ENCODE measurements at places on chromosomes 12 and 14.

DNA sequence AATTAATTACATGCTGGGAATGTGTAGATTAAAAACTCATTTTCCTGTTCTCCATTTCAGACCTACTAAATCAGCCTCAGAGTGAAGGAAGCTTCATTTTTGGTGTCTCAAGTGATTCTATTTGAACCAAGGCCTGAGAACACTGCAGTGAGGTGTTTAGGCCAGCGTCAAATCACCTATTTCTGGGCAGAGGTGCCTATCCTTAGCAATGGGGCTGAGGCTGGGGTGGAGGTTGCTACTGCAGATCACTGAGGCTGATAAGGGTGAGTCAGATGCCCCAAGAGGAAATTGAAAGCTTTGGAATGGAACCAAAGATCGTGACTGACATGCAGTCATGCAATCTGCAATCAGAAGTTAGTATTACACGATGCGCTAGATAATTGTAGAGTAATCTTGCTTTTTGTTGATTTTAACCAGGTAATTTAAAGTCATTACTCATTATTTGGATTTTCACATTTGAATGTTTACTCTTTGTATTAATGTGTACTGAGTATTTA lies 4.4 kb downstream of the TXNRD1 start:
- DNase-seq: no peak

DNA sequence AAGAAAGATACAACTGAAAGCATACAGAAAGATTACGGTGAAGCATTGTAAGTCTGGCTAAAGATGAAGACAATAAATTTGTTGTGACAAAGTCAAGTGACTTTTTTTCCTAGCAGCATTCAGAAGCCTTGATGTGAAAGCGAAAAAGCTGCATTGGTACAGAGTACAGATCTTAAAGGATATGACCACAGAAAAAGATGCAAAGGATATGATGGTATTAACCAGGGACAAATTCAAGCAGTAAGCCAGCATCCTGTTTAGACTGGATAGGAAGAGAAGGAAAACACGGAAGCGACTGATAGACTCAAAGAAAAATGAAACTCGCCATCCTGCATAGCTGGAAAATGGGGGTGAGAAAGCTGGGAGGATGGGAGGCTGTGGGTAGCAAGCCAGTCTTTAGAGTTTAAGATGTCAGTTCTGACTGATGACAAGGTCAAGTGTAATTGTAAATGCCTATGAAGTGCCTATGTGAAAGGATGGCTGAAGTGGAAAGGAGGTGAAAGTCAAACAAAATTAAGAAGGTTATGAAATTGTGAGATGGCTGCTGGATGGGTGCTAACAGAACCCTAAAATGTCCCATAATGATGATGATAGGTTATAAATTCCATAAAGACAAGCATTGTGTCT lies 92.4 kb downstream of the PHLDA1 start:
- no peak for DNase-seq

DNA sequence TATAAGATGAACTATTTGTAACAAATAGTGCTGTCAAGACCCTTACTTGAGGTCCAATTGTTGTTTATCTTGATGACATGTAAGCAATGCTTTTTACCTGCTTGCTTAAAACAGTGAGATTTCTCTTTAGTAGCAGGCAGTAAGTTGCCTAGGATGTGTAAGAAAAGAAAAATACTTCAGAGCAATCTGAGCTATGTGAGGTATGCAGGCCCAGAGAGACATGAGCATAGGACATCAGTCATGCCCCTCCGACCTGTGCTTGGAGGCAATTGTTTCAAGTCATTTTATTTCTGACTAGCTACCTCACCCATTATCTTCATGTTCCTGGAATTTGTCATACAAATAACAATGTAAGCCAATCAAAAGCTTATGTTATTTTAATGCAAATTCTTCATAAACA lies 930.6 kb upstream of the FBXO33 start:
- no peak for DNase-seq

- DNase-seq: no peak
These were observed 1.8 kb downstream of the ELK3 start for GRCh38 chr12:96195845-96196451.

DNA sequence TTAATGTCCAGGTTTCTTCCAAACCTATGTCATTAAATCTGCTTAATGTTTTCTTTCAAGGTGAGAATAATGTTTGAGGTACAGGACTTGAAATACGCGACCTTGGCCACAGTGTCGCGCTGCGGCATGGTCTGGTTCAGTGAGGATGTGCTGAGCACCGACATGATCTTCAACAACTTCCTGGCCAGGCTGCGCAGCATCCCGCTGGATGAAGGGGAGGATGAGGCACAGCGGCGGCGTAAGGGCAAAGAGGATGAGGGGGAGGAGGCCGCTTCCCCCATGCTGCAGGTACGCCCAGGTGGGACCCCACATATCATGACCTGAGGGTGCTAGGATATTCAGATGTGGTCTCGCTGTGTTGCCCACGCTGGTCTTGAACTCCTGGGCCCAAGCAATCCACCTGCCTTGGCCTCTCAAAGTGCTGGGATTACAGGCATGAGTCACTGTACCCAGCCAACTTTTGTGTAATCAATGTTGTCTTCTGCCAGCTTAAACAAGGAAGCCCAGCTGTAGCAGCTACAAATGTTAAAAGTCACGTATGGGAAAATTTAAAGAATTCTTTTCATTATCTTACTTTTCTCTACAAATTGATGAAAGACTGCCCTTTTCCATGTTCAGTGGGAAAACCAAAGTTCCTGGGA lies 50.8 kb downstream of the DYNC1H1 start:
- no peak for DNase-seq

- DNase-seq: no peak
These were observed 141.0 kb upstream of the LMNTD1 start for GRCh38 chr12:25694072-25694471.

DNA sequence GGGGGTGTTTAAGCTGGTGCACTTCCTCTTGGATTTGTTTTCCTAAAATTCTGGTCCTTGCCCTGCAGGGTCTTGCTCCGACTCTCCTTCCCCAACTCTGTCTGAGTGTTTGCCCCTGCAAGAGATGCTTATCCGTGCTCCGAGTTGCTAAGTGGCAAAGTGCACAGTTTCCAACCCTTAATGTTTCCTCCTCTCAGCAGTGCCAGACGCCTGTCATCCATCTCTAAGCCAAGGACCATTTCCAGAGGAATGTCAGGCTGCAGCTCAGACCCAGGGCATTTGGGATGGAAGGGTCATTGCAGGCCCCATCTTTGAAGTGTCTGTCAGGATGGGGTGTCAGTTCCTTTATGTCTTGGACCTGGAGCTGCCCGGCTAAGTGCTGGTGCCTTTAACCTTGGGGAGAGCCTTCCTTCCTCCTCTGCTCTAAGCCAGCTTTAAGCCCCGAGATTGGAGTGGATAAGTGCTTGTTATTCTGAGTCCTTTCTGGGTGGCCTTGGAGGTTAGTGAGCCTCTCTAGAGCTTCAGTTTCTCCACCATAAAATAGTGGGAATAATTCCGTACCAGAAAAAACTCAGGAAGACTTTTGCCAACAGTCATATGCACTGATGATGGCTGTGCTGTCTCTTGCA lies 15.0 kb downstream of the WNT5B start:
- no peak for DNase-seq
